ENCODE measurements at places on chromosomes 3 and 15. TPM values are rescaled to one million over a fixed set of nuclear protein-coding genes. Genes with fewer than 3 reads are reported as not detected.

Gene IDH2
- 1,172 TPM for total RNA-seq

Gene SLC12A1
- total RNA-seq = not detected

Gene DTX3L
- 10.5 TPM for total RNA-seq

GRCh38 chr3:59401924-59402323, 352.1 kb upstream of the CFAP20DC start:
- DNase-seq = no peak
